ENCODE measurements at places on chromosomes 5 and 9.

DNA sequence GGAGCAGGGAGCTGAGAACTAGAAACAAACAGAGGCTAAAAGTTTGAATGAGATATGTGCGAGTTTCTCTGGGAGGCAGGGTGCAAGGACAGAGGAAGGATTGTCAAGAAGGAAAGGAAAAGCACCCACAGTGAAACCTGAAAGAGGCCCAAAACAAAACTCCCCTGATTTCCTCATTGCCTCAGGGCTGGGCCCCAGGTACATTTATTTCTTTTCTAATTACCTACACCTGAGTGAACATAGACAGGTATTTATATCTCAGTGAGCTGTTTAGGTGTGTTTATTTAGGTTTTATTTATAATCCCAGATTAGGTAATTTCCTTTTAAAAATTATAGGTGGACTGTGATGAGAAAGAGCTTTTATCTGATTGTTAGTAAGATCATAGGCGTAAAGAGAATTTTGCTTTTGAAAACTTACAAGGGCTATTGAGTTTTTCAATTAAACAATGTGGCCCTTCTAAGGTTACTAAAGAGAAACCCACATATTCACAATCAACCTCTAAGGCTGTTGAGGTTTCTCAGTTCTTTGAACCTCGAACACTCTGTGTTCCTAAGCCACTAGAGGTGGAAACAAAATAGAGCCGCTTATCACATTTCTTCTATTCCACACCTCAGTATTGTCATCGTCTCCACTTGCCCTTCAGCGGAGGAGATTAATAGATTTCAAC lies 344.8 kb downstream of the ZNF608 start:
- DNase-seq = no peak

GRCh38 chr9:19470567-19470966 lies 61.8 kb downstream of the ACER2 start:
- DNase-seq = no peak

DNA sequence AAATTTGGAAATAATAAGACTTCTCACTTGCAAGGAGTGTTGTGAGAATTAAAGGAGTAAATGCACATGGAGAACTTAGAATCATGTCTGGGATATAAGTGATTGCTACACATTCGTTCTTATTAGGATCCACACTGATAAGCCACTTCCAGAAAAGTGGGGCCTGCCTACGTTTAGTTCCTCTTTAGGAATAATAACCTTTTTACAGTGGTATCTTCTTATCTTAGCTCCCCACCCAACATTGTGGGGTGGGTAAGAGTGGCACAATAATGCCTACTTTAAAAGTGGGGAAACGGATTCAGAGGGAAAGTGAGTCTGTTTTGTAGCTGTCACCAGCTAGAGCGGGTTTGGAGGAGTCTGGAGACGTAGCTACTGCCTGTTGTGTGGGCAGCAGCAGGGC lies 16.0 kb downstream of the DOCK2 start:
- DNase-seq = no peak

GRCh38 chr9:71690063-71690688 lies 78.1 kb downstream of the CEMIP2 start:
- no peak for DNase-seq

DNA sequence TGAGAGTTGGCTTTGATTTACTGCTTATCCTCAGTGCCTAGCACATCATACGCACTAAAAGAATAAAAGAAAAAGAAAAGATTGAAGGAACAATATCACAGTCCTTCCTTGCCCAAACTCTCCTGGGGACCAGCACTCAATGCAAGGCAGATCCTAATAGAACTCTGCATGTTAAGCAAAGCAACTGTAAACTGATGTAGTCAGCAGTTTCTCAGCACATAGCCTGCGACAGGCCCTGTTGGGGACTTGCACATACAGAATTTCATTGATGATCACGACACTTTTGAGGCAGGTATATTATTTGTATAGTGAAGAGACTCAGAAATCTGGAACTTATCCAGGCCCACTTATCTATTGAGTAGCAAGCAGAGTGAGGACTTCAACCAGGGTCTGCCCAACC lies 15.4 kb downstream of the NIPAL4 start:
- no peak for DNase-seq

GRCh38 chr9:37870081-37870798 lies 33.7 kb downstream of the SLC25A51 start:
- DNase-seq = no peak

DNA sequence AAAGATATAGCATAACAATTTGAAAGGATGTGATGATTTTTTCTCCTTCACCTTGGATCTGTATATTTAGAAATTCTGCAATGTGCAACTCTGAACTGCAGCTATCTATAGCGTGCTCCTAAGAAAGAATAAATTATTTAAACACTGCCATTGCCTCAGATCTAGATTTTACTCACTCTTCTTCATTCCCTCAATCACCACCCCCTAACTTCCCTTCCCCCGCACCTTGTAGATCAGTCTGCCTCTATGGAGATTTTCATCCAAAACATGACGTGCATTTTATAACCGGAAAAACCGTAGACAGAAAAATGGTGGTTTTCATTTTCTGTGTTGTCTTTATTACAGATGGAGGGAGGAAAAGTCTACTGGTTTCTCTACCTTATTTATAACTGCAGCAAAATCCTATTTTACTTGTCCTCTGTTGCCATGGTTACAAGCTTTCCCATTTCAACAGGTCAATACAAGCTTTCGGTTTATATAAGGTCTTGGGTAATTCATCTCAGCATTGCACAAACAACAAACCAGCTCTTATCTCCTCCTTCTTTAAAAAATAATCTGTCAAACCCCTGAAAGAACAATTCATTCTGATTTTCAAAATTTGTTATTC lies 480.0 kb downstream of the TAF11L14 start:
- DNase-seq = no peak

DNA sequence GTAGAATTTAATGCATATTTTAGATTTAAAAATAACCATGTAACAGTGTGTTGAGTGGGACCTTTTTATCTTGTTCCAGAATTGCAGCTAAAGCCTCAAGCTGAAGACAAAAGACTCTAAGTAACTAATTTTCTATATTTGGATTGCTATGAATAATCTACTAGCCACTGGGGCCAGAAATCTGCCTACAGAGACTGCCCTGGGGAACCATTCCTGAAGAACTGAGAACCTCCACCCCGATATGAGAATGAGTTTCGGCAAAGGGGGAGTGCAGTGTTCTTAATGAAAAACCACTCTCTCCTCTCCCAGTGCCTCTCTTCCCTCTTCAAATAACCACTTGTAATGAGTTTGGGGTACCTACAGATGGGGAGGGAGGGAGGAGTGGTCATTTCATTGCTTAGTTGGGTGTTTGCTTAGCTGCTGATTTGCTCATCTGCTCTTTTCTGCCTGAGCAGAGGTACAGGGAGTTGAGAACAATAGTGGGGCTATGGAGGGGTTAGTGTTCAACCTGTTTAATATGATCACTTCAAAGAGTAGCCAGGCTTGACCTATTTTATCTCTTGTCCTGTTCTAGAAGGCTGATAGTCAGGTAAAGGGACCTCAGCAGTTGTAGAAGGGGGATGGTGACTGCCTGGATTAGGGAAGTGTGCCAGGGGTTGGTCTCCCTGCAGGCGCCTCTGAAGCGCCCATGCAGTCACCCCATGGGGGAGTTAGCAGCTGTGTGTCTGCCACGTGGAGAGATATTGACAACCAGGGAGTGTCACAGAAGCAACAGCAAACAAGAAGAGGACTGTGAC lies 47.7 kb downstream of the ATG10 start:
- no peak for DNase-seq

GRCh38 chr9:118613996-118614395 lies 755.2 kb downstream of the BRINP1 start:
- DNase-seq = no peak

DNA sequence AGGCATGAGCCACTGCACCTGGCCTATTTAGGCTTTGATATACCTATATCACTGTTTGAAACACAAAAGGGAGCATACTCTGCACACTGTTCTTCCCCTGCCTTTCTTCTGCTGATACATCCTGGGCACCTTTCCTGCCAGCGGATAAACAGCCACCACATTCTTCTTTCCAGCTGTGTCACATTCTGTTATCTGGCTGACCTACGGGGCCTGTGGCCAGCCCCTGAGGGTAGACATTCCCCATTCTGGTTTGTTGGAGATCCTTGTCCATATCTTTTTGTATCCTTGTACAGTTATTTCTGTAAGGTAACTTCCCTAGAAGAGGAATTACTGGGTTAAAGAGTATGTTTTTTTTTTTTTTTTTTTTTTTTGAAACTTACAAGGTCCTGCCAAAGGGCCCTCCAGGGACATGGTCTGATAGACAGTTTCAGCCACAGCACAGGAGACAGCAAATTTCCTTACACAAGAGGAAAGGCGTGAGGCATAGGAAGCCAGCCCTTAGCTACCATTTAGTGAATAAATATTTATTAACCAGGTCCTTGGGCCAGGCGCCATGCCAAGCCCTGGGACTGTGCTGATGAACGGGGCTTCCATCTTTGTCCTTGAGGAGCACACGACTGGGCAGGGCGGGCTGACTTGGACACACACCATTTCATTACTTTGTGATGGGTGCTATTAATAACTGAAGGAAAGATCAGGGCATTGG lies 57.8 kb downstream of the ERGIC1 start:
- no peak for DNase-seq

- DNase-seq = no peak
Measured at GRCh38 chr9:138100711-138101350, 223.2 kb downstream of the CACNA1B start.

- peak; percentile 65 for DNase-seq
Measured at GRCh38 chr5:171724468-171725204, 61.0 kb upstream of the SMIM23 start.

GRCh38 chr9:111298731-111299598 lies 31.1 kb downstream of the OR2K2 start:
- peak; percentile 84 for DNase-seq

DNA sequence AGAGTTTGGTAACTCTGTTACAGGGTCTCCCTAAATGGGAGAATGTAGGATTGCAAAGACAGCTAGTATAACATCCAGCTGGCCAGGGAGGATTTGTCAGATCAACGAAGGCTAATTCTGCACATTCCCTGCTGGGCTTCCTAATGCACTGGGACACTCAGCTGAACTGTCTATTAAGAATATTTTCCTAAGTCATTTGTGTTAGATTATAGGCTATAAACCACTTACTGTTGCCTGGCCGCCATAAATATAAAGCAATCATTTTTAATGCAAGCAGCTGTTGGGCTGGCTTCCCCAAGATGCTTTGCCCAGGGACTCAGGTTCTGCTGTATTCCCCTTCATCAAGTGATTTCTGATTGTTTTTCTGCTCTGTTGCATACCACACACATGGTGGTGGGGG lies 35.3 kb upstream of the SLIT3 start:
- no peak for DNase-seq

GRCh38 chr9:113888336-113888735 lies 12.2 kb downstream of the ZNF618 start:
- no peak for DNase-seq

GRCh38 chr5:36875051-36875789 lies 1.3 kb upstream of the NIPBL start:
- peak; percentile 48 for DNase-seq

GRCh38 chr9:128275198-128276007 lies at the start of gene GOLGA2:
Gene GOLGA2, minus strand, starts transcription at chr9:128276007. Its CDS starts 31 bp downstream, at chr9:128275976.
- DNase-seq = peak; percentile 60

DNA sequence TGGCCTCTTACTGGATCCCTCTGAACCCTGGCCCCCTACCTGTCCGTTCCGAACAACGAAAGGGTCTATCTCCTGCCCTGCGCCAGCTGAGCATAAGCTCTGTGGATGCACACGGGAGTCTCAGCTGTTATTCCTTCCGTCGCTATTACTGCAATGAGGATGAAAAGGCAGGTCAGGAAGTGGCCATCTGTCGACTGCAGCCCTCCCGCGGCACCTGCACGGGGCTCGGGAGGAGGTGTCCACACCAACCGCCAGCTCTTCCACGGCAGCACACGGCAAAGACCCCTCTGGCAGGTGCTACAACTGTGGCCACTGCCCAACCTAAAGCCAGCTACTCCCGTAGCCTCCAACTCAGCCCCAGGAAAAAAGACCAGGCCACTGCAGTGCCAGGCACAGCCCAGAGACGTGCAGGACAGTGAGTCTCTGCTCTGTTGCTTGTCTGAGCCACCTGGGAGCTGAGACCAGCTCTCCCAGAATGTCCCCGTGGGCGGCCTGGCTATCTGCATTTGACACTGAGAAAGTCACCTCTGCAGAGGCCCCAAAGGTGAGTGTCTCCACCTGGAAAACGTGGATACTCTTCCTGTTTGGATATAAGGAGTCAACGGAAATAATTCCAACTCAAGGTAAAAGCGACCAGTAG lies 19.1 kb downstream of the CAMSAP1 start:
- DNase-seq = no peak

- no peak for DNase-seq
Measured at GRCh38 chr5:84091127-84091799, 293.4 kb downstream of the EDIL3 start.

DNA sequence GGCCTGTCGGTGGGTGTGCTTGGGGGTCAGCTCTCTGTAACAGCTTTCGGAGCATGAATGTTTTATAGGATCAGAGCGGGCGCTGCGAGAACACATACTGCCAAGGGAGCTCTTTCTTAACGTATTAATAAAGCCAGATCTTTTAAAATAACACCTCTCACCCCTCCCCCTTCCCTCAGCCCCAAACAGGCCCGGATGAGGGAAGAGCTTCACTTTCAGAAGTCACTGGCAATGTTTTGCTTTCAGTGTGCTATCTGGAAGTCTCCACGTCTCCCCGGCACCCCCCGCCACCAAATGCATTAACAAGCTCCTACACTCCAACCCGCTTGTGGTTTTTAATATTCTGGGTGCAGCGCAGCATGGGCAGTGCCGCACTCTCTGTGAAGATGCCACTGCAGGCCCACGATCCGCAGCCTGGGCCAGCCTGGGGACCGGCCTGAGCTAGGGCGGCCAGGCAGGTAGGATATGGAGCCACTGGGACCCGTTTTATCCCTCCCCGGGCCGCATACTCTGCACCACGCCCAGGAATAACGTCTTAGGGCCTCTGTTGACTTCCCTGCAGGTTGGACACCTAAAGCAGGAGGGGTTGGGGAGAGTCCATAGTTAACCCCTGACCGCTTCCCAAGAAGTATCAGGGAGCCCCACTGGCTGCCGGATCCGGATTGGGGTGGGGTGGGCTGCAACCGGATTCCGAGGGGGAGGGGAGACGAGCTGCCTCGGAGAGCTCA lies 12.6 kb downstream of the NR2F1 start:
- no peak for DNase-seq

GRCh38 chr5:43874772-43875171 lies 271.8 kb downstream of the NNT start:
- peak; percentile 8 for DNase-seq
